ENCODE measurements at places on chromosomes 11 and 22. TPM values are rescaled to one million over a fixed set of nuclear protein-coding genes. Genes with fewer than 3 reads are reported as not detected.

- no peak overlapping the region for H3K4me3 ChIP-seq
- no peaks in the 10 kb centered on the region for H3K27me3 ChIP-seq
- H3K4me1 ChIP-seq = peaks cover 6% of the 10 kb centered on the region
- no peaks in the 10 kb centered on the region for H3K36me3 ChIP-seq
- H3K27ac ChIP-seq = no peak overlapping the region
These were observed 23.8 kb downstream of the MICAL2 start for GRCh38 chr11:12134236-12134585.

GRCh38 chr11:79458709-79459108 is 17.9 kb upstream of the TENM4 start:
- H3K36me3 ChIP-seq = no peaks in the 10 kb centered on the region
- H3K4me3 ChIP-seq = no peak overlapping the region
- H3K4me1 ChIP-seq = no peaks in the 10 kb centered on the region

- H3K36me3 ChIP-seq = no peaks in the 10 kb centered on the region
- H3K4me1 ChIP-seq = peaks cover 5% of the 10 kb centered on the region
- no peak overlapping the region for H3K27ac ChIP-seq
These were observed 14.2 kb upstream of the VSIG10L2 start for GRCh38 chr11:125931668-125932067.

DNA sequence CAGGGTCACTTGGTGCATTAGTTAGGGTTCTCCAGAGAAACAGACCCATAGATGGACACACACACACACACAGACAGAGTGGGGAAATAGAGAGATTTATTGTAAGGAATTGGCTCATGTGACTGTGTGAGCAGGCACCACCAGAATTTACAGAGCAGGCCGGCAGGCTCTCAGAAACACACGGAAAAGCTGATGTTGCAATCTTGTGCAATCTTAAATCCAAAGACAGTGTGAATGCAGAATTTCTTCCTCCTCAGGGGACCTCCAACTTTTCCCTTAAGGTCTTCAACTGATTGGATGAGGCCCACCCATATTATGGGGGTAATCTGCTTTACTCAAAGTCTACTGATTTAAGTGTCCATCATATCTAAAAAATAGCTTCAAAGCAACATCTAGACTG is 49.8 kb downstream of the APIP start:
- no peak overlapping the region for H3K27ac ChIP-seq
- H3K27me3 ChIP-seq = no peaks in the 10 kb centered on the region
- H3K4me1 ChIP-seq = no peaks in the 10 kb centered on the region
- H3K36me3 ChIP-seq = no peaks in the 10 kb centered on the region
- no peak overlapping the region for H3K4me3 ChIP-seq

DNA sequence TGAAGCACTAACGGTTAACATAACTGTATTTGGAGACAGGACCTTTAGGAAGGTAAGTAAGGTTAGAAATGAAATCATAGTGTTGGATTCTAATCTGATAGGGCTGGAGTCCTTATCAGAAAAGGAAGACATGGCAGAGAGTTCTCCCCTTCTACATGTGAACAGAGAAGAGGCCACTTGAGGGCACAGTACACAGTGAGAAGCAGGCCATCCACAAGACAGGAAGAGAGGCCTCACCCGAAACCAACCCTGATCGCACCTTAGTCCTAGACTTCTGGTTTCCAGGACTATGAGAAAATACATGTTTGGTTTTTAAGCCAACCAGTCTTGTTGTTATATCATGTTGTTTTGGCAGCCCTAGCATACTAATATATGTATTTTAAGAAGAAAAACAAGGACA is 170.0 kb downstream of the LRRC4C start:
- H3K27ac ChIP-seq = no peak overlapping the region
- no peaks in the 10 kb centered on the region for H3K27me3 ChIP-seq
- no peak overlapping the region for H3K4me3 ChIP-seq
- H3K36me3 ChIP-seq = no peaks in the 10 kb centered on the region

DNA sequence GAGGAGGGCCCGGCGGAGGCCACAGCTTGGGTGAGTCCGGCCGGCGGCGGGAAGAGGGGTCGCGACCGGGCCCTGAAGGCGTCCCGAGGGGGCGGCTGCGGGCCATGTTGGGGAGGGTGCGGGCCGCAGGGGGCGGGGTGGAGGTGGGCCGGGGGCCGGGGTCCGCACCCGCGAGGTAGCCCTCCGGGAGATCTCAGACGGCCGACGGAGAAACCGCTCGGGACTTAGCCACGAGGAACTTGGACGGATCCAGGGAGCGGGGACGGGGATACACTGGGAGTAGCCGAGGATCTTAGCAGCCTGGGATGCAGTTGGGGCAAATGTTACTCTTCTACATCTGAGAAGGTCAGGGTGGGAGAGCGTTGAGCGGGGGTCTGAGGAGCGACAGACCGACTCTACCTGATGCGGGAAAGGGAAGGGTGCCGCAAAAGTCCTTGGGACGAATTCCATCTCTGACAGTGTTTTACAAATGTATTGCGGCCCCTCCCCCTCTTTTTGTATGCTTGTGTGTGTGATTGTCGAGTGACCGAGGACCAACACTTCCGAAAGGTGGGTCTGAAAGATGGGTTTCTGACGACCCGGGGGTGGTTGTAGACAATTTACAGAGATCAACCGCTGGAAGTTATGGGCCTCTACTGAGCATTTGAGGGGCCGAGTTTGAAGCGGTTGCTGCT is 658 bp downstream of the STIP1 start:
- no peaks in the 10 kb centered on the region for H3K27me3 ChIP-seq
- no peak overlapping the region for H3K4me3 ChIP-seq
- DNase-seq = peak; percentile 47

- no peak overlapping the region for H3K4me3 ChIP-seq
- H3K27me3 ChIP-seq = peaks cover 43% of the 10 kb centered on the region
- no peaks in the 10 kb centered on the region for H3K36me3 ChIP-seq
- peak; percentile 92 for DNase-seq
These were observed 48.1 kb downstream of the CYTH4 start for GRCh38 chr22:37330200-37331033.

- H3K4me1 ChIP-seq = no peaks in the 10 kb centered on the region
- DNase-seq = no peak
- H3K27ac ChIP-seq = no peak overlapping the region
- no peaks in the 10 kb centered on the region for H3K27me3 ChIP-seq
- no peak overlapping the region for H3K4me3 ChIP-seq
These were observed 27.0 kb upstream of the IL18BP start for GRCh38 chr11:71971680-71972079.

- no peak for DNase-seq
- no peaks in the 10 kb centered on the region for H3K27me3 ChIP-seq
- H3K36me3 ChIP-seq = no peaks in the 10 kb centered on the region
- no peak overlapping the region for H3K27ac ChIP-seq
These were observed 3.1 kb upstream of the SLC35C1 start for GRCh38 chr11:45801723-45802315.

DNA sequence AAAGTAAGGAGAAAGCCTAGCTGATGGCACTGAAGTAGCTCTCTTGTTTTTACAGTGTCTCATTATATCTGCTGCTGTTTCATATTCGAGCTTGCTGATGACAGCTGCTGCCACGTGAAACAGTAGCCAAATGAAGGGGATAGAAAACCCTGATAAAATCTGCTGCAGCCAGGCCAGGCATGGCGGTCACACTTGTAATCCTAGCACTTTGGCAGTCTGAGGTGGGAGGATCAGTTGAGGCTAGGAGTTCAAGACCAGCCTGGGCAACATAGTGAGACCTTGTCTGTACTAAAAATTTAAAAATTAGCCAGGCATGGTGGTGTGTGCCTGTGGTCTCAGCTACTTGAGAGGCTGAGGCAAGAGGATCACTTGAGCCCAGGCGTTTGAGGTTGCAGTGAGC is 13.4 kb downstream of the IFT46 start:
- H3K27me3 ChIP-seq = no peaks in the 10 kb centered on the region
- no peak for DNase-seq
- H3K4me1 ChIP-seq = no peaks in the 10 kb centered on the region
- no peaks in the 10 kb centered on the region for H3K36me3 ChIP-seq
- no peak overlapping the region for H3K4me3 ChIP-seq

DNA sequence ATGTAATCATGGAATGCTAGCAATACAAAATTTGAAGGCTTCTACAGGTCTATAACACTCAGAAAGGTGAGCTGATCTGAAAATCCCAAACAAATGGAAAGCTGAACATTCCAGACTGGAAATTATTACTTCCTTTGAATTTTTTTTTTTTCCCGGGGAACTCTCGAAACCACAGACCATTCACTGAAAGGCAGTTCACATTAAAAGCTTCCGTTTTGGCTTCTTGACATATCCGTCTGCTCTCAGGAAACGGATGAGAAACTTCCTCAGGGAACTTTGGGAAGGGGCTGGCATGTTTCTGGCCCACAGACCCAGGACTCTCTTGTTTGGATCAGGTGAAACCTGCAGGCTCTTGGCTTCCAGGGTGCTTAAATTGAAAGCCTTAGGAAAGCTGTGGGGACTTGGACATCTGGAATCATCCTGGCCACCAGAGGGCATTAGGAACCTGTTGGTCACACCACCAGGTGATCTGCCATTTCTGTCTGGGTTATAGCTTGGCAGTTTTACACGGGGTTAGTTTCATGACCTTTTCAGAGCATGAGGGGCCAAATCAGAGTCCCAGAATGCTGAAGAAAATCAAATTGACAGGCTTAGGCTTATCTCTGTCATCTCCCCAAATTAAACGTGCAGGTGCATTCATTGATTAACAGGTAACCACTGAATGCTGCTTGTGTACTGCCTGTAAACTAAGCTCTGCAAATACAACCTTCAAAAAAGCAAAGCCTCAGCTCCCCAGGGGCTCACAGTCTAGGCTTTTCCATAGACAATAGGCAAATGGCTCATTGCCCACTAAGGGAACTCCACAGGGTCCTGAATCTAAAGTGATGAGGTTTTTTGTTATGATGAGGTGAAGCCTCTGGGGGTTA is 22.7 kb upstream of the GRAMD1B start:
- no peaks in the 10 kb centered on the region for H3K27me3 ChIP-seq
- H3K4me3 ChIP-seq = no peak overlapping the region
- DNase-seq = peak; percentile 85
- peaks cover 17% of the 10 kb centered on the region for H3K4me1 ChIP-seq

DNA sequence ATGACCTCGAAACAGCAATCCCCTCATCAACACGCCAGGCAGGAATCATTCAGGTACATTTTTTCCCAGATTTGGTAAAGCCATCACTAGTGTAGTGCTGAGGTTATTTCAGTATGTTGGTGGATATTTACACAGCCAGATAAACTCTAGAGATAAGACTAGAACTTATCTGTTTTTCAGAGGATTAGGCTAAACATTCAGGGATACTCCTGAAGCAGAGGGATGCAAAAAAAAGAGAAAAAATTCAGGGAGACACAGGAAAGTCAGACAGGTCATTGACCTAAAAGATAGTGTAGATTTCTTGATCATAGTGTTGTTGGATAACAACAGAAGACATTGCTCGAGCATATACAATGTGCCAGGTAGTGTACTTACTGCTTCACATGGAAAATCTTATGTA is 93.2 kb downstream of the ATM start:
- H3K27ac ChIP-seq = no peak overlapping the region
- DNase-seq = no peak
- no peak overlapping the region for H3K4me3 ChIP-seq
- H3K4me1 ChIP-seq = no peaks in the 10 kb centered on the region
- no peaks in the 10 kb centered on the region for H3K36me3 ChIP-seq

- H3K27me3 ChIP-seq = no peaks in the 10 kb centered on the region
- peaks cover 31% of the 10 kb centered on the region for H3K4me1 ChIP-seq
- peak overlapping the region; percentile 81 for H3K27ac ChIP-seq
- DNase-seq = peak; percentile 76
- H3K36me3 ChIP-seq = no peaks in the 10 kb centered on the region
These were observed 14.8 kb downstream of the CHKA start for GRCh38 chr11:68106165-68106940.

DNA sequence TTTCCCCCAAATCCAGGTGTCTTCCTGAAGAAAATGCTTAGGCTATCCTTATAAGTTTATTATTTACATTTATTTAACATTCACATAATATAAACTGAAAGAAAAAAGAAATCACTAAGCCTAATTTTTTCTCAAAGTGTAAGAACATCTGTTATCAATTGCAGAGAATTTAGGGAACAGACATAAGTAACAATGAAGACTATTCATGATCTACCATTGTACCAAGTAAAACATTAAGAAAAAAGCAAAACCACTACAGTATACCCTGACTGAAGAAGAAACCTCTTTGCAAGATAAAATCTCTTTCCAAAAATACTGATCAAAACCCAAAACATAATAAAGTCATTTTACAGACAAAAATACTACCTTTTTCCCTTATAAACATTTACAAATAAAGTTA is 60.5 kb downstream of the NUP98 start:
- no peak overlapping the region for H3K4me3 ChIP-seq
- no peaks in the 10 kb centered on the region for H3K27me3 ChIP-seq
- peaks cover 3% of the 10 kb centered on the region for H3K36me3 ChIP-seq

GRCh38 chr22:30968924-30969531 is at the start of gene TUG1:
TUG1 (plus strand) TSS chr22:30969265.
- peaks cover 16% of the 10 kb centered on the region for H3K36me3 ChIP-seq
- H3K4me1 ChIP-seq = peaks cover 17% of the 10 kb centered on the region
- H3K4me3 ChIP-seq = peak within 1 kb of the TSS; percentile 78
- peak within 1 kb of the TSS; percentile 99 for H3K27ac ChIP-seq
- DNase-seq = peak; percentile 99
- no peaks in the 10 kb centered on the region for H3K27me3 ChIP-seq

DNA sequence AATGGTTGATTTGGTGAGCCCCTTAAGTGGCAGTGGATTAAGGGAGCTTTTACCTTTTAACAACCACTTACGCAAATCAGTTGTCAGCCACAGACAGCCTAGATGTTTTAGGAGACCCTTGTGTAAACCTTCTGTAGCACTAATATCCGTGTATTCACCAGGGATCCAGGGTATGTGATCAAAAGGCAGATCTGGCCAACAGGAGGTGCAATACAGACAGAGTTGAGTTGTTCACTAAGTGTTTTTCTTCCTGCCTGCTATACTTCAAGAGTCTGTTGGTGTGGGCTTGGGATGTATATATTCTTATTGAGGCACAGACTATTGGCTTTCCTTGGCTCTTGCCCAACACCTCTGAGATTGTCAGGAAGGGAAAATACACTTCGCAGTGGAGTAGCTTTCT is 175.1 kb downstream of the FAT3 start:
- no peak overlapping the region for H3K4me3 ChIP-seq
- H3K36me3 ChIP-seq = no peaks in the 10 kb centered on the region
- no peaks in the 10 kb centered on the region for H3K4me1 ChIP-seq
- no peak for DNase-seq
- no peaks in the 10 kb centered on the region for H3K27me3 ChIP-seq

- H3K27ac ChIP-seq = peak overlapping the region; percentile 94
- no peaks in the 10 kb centered on the region for H3K36me3 ChIP-seq
- no peak for DNase-seq
- H3K4me1 ChIP-seq = peaks cover 10% of the 10 kb centered on the region
- no peaks in the 10 kb centered on the region for H3K27me3 ChIP-seq
These were observed 539 bp downstream of the SIRT3 start for GRCh38 chr11:235609-235996.

GRCh38 chr22:48376936-48377712 is 1450.5 kb downstream of the BRD1 start:
- no peaks in the 10 kb centered on the region for H3K36me3 ChIP-seq
- H3K27ac ChIP-seq = no peak overlapping the region
- no peak for DNase-seq
- no peak overlapping the region for H3K4me3 ChIP-seq

GRCh38 chr11:45405916-45406670 is 120.0 kb upstream of the SYT13 start:
- peaks cover 7% of the 10 kb centered on the region for H3K27me3 ChIP-seq
- no peaks in the 10 kb centered on the region for H3K36me3 ChIP-seq
- H3K27ac ChIP-seq = no peak overlapping the region
- DNase-seq = no peak
- no peak overlapping the region for H3K4me3 ChIP-seq

The ATG2A gene
- polyA plus RNA-seq = 11.7 TPM

The SH3BP1 gene
- polyA plus RNA-seq = 21.6 TPM

The OR5B21 gene
- polyA plus RNA-seq = not detected

The FXYD2 gene
- polyA plus RNA-seq = 93.8 TPM

The DEPDC7 gene
- 12.5 TPM for polyA plus RNA-seq

The RASL10A gene
- 5.3 TPM for polyA plus RNA-seq

The SLC35C1 gene
- polyA plus RNA-seq = 22.1 TPM

The PATE2 gene
- 0.69 TPM for polyA plus RNA-seq

The BTBD18 gene
- 0.39 TPM for polyA plus RNA-seq

The TMEM191C gene
- polyA plus RNA-seq = 3.9 TPM

The ELFN2 gene
- polyA plus RNA-seq = 0.19 TPM

The BARX2 gene
- polyA plus RNA-seq = 0.77 TPM

The ACCS gene
- polyA plus RNA-seq = 23.1 TPM
